Spinal cord (tissue), 10 donors: ENCODE measurements at places on chromosomes 3 and 15.

- peak; percentile 83 for DNase-seq
Observed at GRCh38 chr3:83523470-83524073, 1435.2 kb upstream of the CADM2 start.

DNA sequence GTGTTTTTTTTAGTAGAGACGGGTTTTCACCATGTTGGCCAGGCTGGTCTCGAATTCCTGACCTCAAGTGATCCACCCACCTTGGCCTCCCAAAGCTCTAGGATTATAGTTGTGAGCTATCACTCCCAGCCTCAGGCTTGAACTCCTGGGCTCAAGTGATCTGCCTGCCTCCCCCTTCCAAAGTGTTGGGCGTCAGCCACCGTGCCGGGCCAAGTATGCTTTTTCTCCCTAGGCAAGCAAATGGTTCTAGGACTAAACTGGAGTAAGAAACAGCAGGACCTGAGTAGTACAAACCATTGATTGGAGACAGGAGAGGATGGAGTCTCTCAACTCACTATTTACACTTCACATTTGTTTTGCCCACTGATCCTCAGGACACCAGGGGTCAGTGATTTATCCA lies 4.6 kb upstream of the PTPN9 start:
- no peak for DNase-seq

DNA sequence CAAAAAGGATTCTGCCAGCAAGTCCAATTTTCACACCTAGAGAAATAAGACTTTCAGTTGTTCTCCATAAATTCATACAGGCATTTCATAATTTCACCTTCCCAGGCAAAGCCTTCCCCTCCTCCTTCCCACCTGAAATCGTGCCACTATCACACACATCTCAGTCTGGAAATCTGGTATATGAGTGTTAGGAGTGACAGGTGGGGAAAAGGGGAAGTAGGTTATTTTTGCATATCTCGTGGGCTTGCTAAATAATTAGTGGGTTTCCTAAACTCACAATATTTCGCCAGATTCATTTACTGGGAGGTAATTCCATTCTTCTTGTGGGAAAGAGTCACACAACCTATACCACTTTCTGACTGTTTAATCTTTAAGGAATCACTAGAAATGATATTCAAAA lies 7.4 kb downstream of the ALDH1A2 start:
- no peak for DNase-seq

DNA sequence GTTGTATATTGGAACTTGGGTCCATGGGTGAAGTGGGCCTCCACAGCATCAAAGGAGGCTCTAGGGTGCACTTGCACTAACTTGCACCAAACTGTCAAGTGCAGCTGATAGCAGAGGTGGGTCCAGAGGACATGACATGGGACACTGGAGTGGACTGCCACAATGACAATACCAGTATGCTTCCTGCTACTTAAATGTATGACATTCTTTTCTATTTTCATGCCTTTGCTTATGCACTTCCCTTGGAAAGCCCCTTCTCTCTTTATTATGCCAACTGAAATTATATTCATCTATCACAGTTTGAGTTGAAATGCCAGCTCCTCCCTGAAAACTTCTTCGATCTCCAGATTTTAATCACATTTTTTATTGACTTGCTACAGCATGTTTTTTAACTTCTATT lies 101.8 kb downstream of the CFAP20DC start:
- no peak for DNase-seq

GRCh38 chr3:138300647-138301046 lies 29.0 kb downstream of the NME9 start:
- peak; percentile 93 for DNase-seq

DNA sequence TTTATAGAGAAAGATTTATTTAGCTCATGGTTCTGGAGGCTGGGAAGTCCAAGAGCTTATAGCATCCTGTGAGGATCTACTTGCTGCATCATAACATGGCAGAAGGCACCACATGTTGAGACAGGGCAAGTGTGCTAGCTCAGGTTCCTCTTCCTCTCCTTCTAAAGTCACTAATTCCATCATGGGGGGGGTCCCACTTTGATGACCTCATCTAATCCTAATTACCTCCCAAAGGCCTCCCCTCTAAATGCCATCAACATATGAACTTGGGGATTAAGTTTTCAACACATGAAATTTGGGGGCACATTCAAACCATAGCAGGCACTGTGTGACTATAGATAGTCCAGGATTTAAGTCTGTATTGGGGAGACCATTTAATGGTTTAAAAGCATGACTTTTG lies 297.1 kb upstream of the ROPN1 start:
- no peak for DNase-seq
